SW 1271 (cell line): ENCODE measurements at places on chromosomes 12 and 14.

- DNase-seq: no peak
These were observed 85.4 kb upstream of the MANSC4 start for GRCh38 chr12:27865421-27865820.

- DNase-seq: no peak
These were observed 43.7 kb upstream of the ELK3 start for GRCh38 chr12:96150442-96150841.

- no peak for DNase-seq
These were observed 38.0 kb upstream of the RIN3 start for GRCh38 chr14:92475451-92476187.

- DNase-seq: no peak
These were observed 11.1 kb downstream of the ACTR6 start for GRCh38 chr12:100211698-100212097.

GRCh38 chr12:65651060-65651459, 173.2 kb upstream of the HMGA2 start:
- DNase-seq: no peak

GRCh38 chr12:7411343-7411742, 32.6 kb downstream of the CD163L1 start:
- DNase-seq: no peak

DNA sequence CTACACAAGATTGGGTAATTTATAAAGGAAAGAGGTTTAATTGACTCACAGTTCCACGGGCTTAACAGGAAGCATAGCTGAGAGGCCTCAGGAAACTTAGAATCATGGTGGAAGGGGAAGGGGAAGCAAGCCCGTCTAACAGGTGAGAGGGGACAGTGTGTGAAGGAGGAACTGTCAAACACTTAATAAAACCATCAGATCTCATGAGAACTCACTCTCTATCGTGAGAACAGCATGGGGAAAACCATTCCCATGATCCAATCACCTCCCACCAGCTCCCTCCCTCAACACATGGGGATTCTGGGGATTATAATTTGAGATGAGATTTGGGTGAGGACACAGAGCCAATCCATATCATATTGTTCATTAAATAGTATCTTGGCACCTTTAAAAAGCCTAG, 56.1 kb downstream of the EPS8 start:
- DNase-seq: no peak

DNA sequence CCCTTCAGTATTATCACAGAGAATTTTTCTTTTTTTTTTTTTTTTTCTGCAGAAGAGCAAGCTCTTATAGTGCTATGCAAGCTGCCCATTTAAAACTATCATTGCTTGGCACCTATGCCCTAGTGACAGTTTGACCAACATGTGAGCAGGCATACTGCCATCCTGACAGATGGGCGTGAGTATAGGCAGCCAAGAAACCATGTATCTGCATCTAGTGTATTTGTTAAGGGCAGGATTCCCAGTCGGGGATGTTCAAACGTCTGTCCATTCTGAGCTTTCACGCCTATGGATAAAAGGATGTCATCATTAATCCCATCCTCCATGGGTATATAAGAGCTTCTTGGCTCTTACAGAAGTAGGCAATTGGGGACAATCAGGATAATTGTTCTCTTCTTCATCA, 8.8 kb downstream of the VRK1 start:
- no peak for DNase-seq

DNA sequence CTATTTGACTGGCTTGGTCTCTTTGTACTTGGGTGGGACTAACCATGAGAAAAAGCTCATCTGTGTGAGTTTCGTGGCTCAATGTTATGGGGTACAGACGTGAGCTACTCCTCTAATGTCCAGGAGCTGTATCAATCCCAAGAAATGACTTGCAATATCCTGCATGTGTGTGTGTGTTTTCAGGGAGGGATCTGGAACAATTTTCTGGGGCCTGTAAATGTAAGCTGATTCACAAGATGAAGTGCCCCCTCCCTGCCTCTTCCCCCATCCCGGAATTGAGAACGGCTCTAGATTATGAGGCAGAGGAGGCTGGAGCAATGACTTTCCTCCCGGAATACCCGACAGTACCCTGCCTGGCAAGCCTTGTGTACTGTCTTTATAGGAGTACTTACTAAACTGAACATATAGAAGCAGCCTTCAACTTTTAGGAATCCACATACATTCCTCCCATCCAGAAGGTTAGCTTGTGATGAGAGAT, 53.9 kb downstream of the TMX1 start:
- DNase-seq: no peak

- no peak for DNase-seq
These were observed 42.6 kb upstream of the TBX5 start for GRCh38 chr12:114448618-114448933.

DNA sequence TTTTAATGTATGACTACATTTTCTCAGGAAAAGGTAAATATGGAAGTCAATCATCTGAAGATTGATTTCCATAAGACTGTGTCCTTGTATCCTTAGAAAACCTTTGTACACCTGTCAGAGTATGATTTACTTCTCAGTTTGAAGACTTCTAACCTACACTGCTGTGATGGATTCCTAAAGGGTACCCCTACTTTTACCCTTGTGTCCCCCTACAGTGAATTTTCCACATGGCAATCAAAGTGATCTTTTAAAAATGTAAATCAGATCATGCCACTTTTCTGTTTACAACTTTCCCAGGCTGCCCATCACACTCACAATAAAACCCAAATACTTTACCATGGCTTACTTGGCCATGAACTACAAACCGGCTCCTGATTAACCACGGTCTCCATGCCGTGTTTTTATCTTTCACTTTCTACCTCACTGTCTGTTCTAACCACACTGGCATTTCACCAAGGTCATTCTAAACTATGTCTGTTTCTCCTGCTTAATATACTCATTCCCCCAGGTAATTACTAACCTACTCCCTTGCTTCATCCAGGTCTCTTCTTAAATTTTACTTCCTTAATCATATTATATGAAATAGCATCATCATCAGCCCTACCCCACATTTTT, 8.1 kb downstream of the DNAI7 start:
- DNase-seq: no peak

- DNase-seq: no peak
These were observed 85.6 kb downstream of the FOXN3 start for GRCh38 chr14:89331398-89331797.

GRCh38 chr14:57834001-57834598, 31.8 kb downstream of the SLC35F4 start:
- DNase-seq: no peak

DNA sequence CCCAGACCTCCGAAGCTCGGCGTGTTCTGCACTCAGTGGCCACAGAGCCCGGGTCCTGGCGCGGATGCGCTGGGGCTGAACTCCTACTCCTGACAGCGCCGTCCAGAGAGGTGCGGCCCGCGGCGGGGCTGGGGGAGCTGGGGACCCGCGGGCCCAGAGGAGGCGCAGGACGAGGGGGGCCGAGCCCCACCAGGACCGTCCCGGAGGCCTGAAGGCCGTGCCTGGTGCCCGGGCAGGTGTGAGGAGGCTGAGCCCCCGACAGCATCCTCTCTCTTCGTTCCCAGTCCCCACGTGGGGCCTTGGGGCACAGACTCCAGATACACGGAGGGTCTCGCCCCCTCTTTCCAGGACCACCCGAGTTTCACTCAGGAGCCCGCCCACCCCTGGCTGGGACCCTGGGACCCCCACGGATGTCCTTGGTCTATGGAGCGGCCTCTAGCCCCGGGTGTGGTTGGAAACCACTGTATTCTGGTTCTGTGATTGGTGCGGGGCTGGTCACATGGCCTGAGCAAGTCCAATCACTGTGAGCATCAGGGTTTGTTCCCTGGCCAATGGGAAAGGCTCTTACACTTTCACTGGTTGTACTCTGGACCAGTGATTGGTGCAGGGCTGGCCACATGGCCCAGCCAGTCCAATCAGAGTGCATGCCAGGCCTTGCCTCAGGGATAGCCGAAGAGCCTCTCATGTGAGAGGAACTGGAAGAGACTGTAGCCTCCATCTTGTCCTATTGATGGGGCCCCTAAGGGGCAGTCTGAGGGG, 217.6 kb upstream of the SFSWAP start:
- no peak for DNase-seq

GRCh38 chr12:754851-755562, 2.6 kb downstream of the WNK1 start:
- peak; percentile 85 for DNase-seq

DNA sequence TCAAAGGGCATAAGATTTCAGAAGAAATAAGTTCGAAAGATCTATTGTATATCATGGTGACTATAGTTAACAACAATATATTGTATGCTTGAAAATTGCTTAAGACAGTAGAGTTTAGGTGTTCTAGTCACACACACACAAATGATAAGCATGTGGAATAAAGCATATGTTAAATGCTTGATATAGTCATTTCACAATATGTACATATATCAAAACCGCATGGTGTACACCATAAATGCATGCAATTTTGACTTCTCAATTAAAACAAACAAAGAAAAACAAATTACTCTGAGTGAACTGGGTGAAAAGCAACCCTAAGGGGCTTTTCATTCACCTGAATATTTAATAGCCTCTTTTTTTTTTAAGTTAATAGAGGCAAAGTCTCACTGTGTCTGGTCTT, 40.3 kb upstream of the BCAT1 start:
- DNase-seq: no peak

GRCh38 chr12:108768591-108769500, 37.5 kb upstream of the CORO1C start:
- no peak for DNase-seq

GRCh38 chr12:6285532-6286306, 24.8 kb upstream of the PLEKHG6 start:
- no peak for DNase-seq

DNA sequence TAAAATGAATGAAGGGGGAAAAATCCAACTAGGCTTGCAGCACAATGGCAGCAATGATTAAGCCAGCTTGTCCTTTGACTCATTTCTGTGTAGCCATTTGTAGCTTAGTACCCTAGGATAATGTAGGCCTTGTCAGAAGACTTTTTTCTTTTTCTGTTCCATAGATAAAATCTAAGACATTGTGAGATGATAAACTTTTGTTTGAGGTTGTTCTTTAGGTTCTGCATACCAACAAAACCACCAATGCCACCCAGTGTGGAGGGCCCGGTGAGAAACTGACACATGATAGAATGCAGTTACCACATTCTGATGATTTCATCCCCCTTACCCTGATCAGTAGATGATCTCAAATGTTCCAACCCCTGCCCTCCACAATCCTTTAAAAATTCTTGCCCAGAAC, 6.6 kb upstream of the KLRD1 start:
- no peak for DNase-seq

GRCh38 chr12:31853977-31854376, 105.2 kb upstream of the RESF1 start:
- DNase-seq: no peak

GRCh38 chr12:29024117-29024516, 125.0 kb upstream of the FAR2 start:
- DNase-seq: peak; percentile 10

DNA sequence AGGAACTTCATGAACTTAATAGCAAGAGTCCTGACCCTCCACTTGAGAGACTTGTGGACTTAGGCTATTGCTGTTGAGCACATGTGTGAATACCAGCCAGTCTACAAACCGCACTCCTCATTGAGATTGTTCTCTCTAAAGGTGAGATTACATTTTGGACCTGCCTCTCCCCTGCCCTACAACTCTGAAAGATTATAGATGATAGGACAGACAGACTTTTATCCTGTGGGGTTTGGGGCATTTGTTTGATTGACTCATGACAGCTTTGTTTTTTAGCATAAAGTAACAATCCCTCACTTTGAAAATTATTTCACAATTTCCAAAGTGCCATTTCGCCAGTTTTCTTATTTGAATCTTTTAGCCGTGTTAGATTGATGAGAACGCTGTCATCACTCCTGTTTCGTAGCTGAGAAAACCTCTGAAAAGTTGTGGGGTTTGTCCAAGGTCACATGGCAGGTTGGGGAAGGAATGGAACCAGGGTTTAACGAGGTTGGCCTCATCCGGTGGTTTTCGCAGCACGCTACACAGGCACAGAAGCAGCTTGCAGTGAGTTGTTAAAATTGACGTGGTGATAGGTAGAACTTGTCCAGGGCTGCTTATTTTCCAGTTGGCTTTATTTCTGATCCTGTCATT, 836 bp downstream of the EVL start:
- no peak for DNase-seq

DNA sequence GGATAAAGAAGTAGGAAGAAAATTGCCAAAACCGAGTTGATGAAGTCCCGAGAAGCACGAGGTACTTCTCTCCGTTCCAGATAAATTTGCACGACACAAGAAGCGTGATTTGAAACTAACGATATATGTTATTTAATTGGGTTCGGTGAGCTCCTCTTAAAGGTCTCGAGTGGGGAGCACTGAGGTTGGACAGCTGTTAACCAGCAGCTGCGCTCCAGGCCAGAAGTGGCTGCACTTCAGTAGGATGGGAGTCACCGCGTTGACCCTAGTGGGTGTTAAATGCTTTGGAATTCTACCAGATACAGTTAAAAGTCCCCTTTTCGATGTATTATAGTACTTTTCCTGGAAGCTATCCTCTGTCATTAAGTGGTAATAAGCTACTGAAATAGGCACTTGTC, 953 bp upstream of the DCAF5 start:
- no peak for DNase-seq

DNA sequence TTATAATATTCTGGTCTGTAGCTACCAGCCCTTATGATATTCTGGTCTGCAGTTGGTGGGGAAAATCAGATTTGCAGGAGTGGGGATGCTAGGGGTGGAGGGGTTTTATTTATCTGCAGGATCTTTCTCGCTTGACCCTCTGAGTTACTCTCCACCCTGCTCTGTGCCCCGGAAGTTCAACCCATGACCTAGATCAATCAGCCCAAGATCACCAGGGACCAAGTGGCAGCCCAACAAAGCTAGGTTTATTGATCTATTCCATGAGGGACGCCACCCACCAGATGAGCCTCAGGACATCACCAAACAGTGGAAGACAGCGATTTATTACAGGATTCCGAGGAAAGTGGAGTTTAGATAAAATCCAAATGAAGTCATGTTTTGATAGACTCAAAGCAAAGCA, 25.8 kb upstream of the C12orf76 start:
- no peak for DNase-seq

DNA sequence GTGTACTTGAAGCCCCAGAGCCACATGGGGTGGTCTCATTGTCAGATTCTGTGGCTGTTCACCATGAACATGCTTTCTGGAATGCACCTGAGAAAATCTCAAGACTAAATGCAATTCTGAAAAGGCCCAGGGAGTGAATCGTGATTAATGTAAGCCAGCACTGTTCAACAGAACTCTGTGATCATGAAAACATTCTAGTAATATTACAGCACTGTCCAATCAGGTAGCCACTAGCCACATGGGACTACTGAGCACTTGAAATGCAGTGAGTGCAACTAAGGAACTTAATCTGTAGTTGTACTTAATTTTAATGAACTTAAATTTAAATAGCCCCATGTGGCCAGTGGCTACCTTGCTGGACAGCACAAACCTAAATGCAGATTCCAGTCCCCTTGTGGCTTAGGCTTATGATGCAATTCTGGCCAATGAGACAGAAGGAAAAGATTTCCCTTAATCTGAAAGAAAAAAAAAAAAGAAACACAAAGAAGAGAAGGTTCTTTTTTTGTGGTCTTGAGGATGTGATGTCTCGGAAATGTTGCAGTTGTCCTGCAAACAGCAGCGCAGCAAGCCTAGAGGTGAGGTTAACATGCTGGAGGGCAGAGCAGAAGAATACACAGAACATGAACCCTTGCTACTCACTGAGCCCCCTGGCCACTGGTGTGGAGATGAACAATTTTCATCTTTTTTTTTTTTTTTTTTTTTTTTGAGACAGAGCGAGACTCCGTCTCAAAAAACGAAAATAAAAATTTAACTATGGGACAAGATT, 48.2 kb downstream of the SPPL3 start:
- no peak for DNase-seq
